Lung (tissue), 17 donors: ENCODE measurements at places on chromosomes 3 and 15. TPM values are rescaled to one million over a fixed set of nuclear protein-coding genes. Genes with fewer than 3 reads are reported as not detected.

The GOLGA6D gene
- 0.12 TPM for total RNA-seq

The CHRD gene
- 6.7 TPM for total RNA-seq

The CORO2B gene
- total RNA-seq = 12.5 TPM

The AADACL2 gene
- not detected for total RNA-seq

The GASK1A gene
- total RNA-seq = 16.1 TPM

The SLC9A9 gene
- 66.3 TPM for total RNA-seq

The MFN1 gene
- total RNA-seq = 40.4 TPM

The RARB gene
- 5.4 TPM for total RNA-seq

The PGBD4 gene
- total RNA-seq = 1.5 TPM

The SERINC4 gene
- total RNA-seq = not detected

The GPR176 gene
- total RNA-seq = 5.9 TPM

The WNT7A gene
- total RNA-seq = 2.0 TPM

The ZPLD1 gene
- not detected for total RNA-seq

The PLA2G4D gene
- total RNA-seq = not detected

The TYRO3 gene
- 13.8 TPM for total RNA-seq

The IGSF11 gene
- total RNA-seq = 0.77 TPM

The SEMA3F gene
- total RNA-seq = 54.3 TPM

The ANKRD28 gene
- total RNA-seq = 66.7 TPM
